ENCODE measurements at places on chromosomes 12 and 14. TPM values are rescaled to one million over a fixed set of nuclear protein-coding genes. Genes with fewer than 3 reads are reported as not detected.

Gene SERPINA1
- total RNA-seq: 0.31 TPM

Gene HOXC9
- not detected for total RNA-seq

Gene IQSEC3
- total RNA-seq: not detected

Gene EEF1AKMT3
- total RNA-seq: 1.2 TPM

Gene PROX2
- not detected for total RNA-seq

Gene SERPINA3
- total RNA-seq: not detected

Gene NPFF
- total RNA-seq: not detected

Gene NPAS3
- not detected for total RNA-seq

Gene CCDC177
- total RNA-seq: not detected

Gene NGB
- total RNA-seq: not detected

GRCh38 chr12:66693901-66694513 is 15.1 kb upstream of the GRIP1 start:
- no peak for DNase-seq

GRCh38 chr12:10562306-10562933 is 51.0 kb downstream of the MAGOHB start:
- no peak for DNase-seq

DNA sequence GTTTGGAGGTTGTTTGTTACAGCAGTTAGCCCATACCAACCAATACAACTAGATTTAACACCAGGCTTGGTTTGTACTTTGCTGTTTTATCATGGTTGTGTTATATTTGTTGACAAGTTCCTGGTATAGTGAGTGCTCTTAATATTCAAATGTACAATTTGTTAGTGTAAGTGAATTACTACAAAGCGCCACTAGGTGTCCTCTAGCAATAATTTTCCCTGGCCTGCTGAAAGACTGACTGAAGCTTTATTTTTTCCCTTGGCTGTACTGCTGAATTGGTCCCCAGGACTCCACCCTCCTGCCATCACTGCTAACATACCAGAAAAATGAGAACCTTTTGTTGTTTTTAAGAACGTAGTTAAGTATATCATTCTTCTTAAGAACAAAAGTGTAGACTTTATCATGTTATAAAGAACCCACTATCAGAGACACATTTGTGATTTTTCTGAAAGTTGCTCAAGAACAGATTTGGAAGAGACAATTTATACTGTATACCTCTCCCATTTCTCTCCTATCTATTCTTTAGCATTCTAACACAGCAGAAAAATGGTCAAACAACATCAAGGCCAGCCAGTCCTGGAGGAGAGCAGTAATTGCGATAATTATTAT is 75.3 kb upstream of the FAR2 start:
- no peak for DNase-seq

- DNase-seq: no peak
Observed at GRCh38 chr14:61838661-61839245, 76.5 kb downstream of the SNAPC1 start.

GRCh38 chr14:75685910-75686309 is 24.9 kb downstream of the TTLL5 start:
- DNase-seq: no peak

DNA sequence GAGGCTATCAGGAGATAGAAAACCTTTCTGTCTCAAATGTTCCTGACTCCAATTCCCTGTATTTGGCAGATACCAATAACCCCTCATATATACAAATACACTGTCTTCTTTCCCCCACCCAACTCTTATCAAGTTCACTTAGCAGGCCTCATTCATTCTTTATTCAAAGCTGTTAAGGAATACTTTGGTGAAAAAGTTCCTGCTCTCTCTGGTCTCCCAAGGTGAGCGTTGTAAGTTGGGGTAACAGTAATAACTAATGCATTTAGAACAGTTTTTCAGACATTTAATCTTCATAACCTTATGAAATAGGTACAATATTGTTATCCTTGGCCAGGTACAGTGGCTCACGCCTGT is 3.9 kb upstream of the GDF11 start:
- DNase-seq: no peak

- no peak for DNase-seq
Observed at GRCh38 chr14:100416921-100417860, 94.1 kb downstream of the SLC25A47 start.

GRCh38 chr14:101134161-101134631 is 230.7 kb upstream of the RTL1 start:
- DNase-seq: no peak

GRCh38 chr14:73462048-73462715 is 3.8 kb upstream of the NUMB start:
- no peak for DNase-seq

GRCh38 chr12:61891632-61892031 is 368.6 kb upstream of the USP15 start:
- no peak for DNase-seq

DNA sequence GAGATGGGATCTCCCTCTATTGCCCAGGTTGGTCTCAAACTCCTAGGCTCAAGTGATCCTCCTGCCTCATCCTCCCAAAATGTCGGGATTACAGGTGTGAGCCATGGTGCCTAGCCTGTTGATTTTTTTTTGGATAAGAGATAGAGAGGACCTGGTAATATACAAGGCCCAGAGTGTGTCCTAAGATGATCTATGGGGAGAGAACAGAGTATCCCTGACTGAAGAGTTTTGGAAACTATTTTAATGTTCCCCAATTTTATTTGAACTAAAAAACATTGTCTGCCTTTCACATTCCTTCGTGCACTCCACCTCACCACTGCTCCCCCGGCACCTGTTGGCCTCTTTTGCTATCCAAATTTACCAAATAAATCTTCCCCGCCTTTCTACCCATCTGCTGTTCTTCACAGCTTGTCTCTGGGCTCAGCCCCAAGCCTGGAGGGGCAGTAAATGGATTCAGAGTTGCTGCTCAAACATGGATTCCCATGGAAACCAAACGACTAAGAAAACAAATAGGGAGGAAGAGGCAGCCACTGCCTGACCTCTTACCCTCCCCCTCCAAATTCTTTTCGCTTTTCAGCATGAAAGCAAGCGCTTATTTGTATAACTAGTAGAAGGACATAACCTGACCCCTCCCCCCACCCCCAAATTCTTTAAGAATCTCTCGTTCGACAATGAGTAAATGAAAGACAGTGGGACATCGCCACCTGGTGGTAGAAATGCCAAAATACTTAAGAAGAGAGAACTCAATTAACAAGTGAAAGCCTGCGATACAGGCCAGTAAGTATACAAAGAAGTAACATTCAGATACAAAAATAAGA is 22.6 kb downstream of the OR10G3 start:
- DNase-seq: no peak

DNA sequence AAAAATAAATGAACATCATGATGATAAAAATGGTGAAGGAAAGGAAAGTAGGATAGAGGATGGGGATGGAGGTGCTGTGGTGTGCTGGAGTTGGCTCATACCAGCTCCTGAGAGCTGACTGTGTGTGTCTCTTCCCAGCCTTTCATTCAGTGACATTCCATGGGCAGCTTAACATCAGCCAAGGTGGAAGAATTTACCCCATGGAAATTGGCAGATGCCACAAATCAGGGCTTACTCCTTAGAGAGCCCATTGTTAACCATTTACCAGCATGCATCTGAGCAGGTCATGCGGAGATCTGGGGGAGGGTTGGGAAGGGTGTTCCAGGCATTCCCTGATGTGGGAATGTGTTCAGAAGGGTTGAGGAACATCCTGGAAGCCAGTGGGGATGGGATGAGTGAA is 164.7 kb upstream of the MYL2 start:
- DNase-seq: no peak

DNA sequence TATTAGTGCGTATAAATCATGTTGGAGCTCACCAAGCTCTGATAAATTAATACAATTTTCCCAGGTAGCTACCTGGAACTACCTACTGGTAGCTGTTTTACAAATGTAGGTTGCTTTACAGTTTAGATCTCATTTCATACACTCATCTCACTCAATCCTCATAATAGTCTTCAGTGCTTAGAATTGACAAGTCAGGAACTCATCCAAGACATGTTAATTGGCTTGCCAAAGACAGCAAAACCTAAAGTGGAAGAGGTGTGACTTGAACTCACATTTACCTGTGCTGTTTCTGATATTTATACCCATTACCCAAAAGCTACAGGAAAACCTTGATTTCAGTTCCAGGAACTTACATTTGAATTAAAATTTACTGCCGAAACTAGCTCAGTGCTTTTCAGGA is 296.7 kb downstream of the DIO2 start:
- no peak for DNase-seq

DNA sequence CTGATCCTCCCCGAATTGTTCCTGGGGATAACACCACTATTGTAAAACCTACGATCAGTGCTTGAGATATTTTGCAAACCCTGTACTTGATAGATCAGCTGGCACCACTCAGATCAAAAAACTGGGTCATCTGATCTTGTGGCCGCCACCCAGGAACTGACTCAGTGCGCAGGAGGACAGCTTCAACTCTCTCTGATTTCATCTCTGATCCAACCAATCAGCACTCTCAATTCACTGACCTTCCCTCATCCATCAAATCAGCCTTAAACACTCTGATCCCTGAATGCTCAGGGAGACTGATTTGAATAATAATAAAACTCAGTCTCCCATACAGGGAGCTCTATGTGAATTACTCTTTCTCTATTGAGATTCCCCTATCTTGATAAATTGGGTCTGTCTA is 4.2 kb upstream of the XPOT start:
- DNase-seq: no peak

GRCh38 chr12:16756833-16757555 is 151.0 kb upstream of the LMO3 start:
- no peak for DNase-seq

DNA sequence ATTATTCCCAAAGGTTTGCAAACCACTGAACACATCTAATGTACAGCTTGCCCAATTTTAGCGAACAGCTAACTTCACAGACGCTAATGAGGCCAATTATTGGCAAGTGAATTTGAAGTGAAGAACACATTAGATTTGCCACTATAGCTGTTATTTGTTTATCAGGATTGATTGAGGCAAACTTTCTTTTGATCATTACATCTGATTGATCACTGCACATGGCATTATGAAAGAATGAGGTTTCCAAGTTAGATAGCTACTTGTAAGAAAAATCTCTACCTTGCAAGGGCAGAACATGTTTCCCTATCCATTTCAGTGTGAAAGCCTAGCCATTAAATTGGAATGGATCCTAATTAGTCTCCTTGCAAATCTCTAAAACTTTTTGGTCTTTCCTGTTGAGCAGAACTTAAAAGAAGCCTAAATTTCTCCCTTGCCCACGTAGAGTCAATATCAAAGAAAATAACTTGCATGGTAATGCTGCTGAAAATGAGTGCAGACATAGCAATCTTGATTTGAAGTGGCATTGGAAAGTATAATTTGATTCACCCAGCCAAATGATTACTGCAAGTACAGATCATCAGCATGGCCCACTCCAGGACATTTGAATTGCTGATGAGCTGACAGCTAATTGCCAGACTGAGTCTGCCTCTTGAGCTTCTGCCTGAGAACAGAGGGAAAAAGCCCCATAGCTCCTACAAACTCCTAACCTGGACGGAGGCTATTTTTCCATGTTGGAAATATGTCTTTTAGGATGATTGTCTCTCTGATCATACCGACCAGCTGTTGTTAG is 98.6 kb downstream of the TPH2 start:
- no peak for DNase-seq

GRCh38 chr14:92590941-92591340 is 77.4 kb downstream of the RIN3 start:
- no peak for DNase-seq

- DNase-seq: no peak
Observed at GRCh38 chr12:107178776-107179175, 85.4 kb upstream of the CRY1 start.

DNA sequence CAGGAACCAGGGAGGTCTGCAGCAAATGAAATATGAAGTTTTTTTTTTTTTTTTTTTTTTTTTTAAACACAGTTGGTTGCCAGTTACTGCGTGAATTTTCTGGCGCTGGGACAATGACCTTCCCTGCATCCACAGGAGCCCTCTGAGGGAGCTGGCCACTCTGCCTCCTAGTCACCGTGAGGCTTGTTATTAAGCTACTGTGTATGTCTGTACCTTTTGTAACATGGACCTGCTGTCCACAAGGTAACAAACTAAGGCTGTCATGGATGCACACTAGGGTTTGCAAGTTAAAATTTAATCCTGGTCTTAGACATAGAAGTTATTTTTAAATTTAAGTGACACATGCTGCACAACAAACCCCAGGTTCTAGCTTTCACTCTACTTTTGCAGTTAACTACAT is 211.0 kb downstream of the SSPN start:
- DNase-seq: no peak

DNA sequence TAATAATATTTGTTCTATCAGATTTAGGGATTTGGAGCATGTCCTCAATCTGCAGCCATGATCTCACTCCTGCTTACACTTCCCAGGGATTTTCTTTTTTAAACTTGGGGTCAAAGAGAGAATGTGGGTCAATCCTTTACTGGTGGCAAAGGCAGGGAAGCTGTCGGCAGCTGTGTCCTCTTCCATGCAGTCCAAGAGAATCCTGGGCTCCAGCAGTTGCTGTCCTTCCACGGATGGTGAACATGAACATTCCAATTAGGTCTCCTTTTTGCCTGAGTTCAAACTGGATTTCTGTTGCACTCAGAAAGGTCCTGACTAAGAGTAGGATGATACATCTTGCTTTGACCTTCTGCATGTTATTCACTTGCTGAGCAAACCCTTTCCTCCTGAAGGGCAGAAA is 73.9 kb downstream of the ARL6IP4 start:
- no peak for DNase-seq

- no peak for DNase-seq
Observed at GRCh38 chr14:100294213-100294962, 11.9 kb downstream of the SLC25A29 start.

DNA sequence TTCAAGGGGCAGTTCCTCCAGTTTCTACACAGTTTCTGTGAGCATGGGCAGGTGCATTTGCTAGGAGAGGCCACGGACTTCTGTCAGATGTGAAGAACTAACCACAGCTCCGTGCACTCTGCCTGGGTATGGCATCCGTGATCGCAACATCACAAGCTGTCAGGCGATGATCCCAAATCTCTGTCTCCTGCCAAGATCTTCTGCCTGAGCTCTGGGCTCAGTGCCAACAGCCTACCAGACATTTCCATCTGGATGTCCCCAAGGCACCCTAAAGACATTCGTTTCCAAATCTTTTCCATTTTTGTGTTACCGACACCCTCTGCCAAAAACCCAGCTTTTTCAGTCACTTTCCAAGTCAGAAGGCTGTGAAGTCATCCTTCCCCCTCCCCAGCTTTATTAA is 292.1 kb downstream of the GLT1D1 start:
- DNase-seq: no peak
